ENCODE measurements at places on chromosomes 5 and 9.

DNA sequence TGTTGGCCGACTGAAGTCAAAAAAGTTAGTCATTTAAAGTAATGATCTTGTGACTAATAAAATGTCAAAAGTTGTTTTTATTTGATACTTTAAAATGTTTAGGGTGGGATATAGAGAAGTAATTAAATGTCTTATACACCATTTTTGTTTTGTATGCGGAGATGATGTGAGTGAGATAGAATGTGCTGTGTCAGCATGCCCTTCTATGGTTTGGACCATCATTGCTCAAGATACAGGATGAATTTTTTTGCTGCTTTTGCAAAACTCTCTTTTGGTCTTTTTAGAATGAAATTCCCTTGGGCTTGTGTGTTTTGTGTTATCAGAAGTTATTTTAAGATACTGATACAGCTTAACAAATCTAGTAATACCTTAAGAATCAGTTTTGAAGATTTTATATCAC lies 12.5 kb downstream of the SRFBP1 start:
- DNase-seq = no peak

DNA sequence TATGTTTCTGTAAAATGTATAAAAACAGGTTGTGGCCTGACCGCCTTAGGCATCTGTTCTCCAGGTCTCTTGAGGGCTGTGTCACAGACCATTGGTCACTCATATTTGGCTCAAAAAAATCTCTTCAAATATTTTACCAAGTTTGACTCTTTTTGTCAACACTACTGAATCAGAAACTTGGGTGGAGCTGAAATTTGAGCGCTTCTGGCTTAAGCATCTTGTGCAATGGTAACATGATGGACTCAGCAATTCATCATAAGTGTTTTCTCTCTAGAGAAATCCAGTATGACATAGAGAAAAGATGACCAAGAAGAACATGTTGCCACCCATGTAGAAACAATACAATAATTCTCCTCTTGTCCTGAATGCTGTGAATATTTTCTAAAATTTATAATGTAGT lies 387.9 kb downstream of the MAT2B start:
- DNase-seq = no peak

GRCh38 chr5:76918539-76918938 lies 34.3 kb upstream of the CRHBP start:
- DNase-seq = no peak

DNA sequence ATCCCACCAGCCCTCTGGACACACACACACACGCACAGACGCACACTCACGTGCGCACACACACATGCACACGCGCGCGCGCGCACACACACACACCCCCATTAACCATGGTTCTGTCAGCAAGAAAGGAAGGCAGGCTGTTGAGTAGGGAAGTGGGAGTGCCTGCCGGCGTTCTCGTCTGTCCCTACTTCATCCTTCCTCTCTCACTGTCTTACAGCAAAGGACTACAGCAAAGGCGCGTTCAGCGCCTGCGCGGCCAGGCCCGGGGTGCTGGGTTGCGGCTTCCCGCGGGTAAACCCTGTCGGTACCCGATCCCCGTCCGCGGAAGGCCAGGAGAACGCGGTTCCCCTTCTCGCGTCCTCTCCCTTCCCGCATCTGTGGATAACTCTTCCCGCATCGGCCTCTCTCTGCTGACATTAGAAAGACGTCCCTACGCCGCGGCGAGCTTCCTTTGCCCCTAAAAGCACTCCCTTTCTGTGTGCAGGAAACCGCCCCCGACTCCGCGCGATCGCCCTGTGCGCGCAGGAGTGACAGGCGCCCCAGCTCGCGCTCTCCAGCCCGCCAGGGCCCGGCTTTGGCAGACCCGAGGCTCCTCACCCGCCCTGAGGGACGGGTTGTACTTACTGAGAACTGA lies 219.2 kb downstream of the AGTPBP1 start:
- peak; percentile 80 for DNase-seq

- no peak for DNase-seq
These were observed 7.5 kb downstream of the TDRD7 start for GRCh38 chr9:97419309-97419867.

GRCh38 chr9:116276651-116277121 lies 123.1 kb downstream of the PAPPA start:
- DNase-seq = no peak

DNA sequence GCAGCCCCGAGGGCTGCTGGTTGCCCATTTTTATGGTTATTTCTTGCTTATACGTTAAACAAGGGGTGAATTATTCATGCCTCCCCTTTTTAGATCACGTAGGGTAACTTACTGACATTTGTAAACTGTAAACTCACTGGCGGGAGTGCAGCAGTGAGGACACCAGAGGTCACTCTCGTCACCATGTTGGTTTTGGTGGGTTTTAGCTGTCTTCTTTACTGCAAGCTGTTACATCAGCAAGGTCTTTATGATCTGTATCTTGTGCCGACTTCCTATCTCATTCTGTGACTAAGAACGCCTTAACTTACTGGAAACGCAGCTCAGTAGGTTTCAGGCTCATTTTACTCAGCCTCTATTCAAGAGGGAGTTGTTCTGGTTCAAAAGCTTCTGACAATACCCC lies 155.0 kb upstream of the PRDM9 start:
- no peak for DNase-seq

DNA sequence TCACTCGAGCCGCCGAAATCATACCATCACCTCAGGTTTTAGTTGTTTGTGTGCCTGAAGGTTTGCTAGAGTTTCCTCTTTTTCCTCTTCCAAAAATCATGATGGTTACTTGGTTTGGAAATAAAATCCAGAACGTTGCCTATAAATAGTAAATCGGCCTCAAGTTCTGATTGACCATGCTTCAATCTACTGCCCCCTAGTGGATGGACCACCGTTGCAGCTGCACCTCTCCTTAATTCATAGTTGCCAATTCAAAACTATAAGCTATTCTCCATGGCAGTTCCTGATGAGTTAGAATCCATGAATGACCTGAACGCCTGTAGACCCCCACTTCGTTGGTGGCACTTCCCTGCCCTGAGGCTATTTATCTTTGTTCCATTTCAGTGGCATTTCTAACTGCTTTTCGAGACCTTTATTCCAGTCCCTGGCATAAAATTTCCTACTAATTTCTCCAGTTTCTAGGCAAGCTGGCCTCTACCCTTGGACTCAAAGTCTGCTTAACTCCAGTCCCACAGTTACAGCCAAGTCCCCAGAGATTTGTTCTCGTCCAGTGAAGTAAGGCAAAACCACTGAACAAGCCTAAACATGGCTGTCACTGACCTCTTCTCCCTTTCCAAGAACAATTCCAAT lies 422.6 kb downstream of the EFNA5 start:
- DNase-seq = peak; percentile 35

DNA sequence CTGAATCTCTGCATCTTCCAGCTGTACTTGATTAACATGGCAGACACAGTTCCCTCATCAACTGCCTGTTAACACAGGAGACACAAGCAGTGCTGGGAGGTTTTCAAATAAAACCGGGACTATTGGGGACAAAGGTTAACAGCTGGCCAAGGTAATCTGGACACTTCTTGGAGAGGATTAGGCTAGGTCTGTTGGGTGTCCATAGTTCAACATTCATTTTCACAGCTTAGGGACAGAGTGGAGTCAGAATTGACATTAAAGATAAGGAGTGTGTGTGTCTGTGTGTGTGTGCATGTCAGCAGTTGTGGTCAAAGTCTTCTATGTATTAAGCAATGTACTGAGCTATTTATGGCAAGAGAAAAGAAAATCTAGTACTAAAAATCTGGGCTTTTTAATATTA lies 216.2 kb downstream of the MED10 start:
- DNase-seq = no peak

GRCh38 chr5:30581198-30581935 lies 612.1 kb upstream of the CDH6 start:
- peak; percentile 14 for DNase-seq

DNA sequence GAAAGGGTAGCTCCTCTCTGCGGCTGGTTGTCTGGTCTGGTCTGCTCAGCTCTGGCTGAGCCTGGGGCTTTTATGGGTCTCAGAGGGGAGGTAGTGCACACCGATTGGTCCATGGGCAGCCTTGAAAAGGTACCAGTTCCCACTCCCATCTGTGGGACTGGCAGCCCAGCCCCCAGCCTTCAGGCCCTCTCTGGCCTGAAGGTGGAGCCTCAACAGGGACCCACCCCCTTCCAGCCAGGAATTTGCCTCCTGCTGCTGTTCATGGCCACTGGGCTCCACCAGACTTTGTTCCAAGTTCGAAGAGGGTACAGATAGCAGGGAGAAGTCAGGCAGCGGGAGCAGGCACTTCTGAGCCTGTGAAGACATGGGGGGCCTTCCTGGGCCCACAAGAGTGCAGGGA lies 165.3 kb upstream of the SLC27A6 start:
- no peak for DNase-seq

DNA sequence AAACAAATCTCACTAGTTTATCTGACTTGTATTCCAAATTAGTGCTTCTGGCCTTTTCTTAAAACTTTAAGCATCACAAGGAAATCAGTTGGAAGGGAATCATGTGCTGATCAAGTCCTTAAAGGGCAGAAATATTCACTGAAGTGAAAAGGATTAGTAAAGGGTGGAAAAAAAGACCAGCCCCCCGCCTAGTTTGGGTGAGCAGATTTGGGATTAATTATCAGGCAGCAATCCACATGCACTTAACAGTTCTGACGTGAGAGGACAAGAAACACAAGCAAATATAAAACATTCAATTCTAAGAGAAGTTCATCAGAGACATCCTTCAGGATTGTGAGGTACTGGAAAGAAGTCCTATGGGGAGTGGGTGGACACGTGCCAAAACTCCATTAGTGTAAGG lies at the start of gene TYRP1:
TSS of gene TYRP1 (plus strand) at position 245 of the 400 bp plus-strand sequence. CDS start 612 bp downstream, outside the sequence.
- DNase-seq = no peak

DNA sequence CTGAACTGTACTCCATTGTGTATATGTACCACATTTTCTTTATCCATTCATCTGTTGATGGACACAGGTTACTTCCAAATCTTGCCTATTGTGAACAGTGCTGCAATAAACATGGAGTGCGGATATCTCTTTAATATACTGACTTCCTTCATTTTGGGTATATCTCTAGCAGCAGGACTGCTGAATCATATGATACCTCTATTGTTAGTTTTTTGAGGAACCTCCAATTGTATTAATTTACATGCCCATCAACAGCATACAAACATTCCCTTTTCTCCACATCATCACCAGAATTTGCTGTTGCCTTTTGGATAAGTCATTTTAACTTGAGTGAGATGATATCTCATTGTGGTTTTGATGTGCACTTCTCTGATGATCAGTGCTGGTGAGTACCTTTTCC lies 81.8 kb upstream of the FAM120A start:
- no peak for DNase-seq

DNA sequence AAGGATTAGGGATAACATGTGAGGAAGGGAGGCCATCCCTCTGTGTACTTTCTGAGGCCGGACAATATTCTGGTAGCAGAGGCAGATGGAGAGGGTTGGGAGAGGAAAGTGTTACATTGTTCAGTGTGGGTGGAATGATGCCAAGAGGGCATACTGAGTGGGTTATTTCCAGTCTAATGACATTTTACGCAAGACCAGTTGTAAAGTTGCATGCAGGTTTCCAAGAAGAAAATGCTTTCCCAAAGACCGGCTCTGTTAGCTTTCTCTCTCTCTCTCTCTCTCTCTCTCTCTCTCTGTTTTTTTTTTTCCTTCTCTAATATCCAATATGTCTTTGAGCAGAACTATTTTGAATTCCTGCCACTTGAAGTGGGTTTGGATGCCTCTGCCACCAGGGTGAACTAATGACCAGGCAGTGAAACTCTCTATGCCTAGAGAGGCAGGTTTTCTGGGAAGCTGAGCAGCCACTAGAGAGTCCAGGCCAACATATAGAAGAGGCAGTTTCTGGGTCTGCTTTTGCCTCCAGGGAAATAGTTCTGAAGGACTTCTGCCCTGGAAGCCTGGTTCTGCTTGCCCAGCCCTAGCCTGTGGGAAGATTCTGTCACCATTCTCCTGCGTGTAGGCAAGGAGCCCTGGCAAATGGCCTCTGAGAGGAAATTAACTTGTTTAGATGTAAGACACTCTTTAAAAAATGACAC lies 24.4 kb upstream of the ZNF366 start:
- peak; percentile 78 for DNase-seq

DNA sequence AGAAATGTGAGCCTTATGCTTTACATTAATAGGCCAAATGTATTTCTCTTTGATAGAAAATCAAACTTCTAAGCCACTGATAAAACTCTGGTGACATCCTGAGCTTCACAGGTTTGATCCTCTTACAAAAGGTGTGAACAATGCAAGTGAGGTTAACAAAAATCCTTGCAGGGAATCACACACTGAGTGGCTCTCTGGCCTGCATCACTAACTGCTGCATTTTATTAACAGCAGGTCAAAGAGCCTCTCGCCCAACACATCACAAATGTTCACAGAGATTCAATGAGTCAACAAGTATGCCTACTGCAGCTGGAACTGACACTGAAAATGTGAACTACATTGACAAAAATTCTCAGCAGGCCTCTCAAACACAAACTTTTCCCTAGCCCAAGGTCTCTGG lies 122.3 kb downstream of the SEMA5A start:
- no peak for DNase-seq

DNA sequence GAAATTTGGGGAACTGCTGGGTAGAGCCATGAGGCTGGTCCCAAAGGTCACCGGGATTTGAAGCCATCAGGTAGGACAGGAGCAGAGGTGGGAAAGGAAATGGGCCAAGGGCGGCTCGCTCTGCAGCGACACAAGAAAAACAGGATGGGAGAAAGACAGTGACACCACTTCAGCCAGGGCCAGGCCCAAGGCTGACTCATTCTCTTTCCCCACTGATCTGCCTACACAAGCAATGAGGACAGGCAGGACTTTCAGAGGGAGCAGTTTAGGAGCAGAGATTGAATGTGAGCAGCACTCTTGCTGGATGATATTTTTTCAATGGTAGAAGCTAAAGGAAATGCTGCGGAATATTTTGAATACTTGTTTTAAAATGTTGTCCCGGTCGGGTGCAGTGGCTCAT lies 3.5 kb downstream of the RUFY1 start:
- DNase-seq = no peak

DNA sequence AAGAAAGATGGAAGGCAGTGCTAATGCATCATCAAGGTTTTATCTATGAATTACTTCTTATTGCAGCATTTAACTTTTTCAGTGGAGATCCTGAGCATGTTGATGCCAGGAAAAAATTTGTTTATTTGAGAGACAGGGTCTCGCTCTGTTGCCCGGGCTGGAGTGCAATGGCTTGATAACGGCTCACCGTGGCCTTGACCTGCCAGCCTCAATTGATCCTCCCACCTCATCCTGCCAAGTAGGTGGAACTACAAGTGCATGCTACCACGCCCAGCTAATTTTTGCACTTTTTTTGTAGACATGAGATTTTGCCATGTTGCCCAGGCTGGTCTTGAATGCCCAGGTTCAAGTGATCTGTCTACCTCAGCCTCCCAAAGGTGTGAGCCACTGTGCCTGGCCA lies 47.2 kb downstream of the AOPEP start:
- no peak for DNase-seq

DNA sequence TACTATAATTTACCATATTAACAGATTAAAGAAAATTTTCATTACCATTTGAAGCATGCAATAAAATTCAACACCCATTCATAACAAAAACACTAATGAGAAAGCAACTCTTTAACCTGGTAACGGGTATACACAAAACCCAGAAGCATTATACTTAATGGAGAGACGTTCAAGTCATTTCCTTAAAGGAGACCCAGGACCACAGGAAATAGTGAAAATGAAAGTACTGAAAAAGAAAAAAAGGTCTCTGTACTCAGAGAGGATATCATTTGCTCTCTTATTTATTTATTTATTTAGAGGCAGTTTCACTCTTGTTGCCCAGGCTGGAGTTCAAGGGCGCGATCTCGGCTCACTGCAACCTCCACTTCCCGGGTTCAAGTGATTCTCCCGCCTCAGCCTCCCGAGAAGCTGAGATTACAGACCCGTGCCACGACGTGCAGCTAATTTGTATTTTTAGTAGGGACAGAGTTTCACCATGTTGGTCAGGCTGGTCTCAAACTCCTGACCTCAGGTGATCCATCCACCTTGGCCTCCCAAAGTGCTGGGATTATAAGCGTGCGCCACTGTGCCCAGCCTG lies 61.6 kb downstream of the SETX start:
- DNase-seq = no peak
